ENCODE measurements at places on chromosomes 3 and 15.

- no peak for DNase-seq
These were observed 90.6 kb downstream of the LIPC start for GRCh38 chr15:58522391-58522790.

GRCh38 chr3:145943952-145944351 is 217.0 kb downstream of the PLOD2 start:
- no peak for DNase-seq

DNA sequence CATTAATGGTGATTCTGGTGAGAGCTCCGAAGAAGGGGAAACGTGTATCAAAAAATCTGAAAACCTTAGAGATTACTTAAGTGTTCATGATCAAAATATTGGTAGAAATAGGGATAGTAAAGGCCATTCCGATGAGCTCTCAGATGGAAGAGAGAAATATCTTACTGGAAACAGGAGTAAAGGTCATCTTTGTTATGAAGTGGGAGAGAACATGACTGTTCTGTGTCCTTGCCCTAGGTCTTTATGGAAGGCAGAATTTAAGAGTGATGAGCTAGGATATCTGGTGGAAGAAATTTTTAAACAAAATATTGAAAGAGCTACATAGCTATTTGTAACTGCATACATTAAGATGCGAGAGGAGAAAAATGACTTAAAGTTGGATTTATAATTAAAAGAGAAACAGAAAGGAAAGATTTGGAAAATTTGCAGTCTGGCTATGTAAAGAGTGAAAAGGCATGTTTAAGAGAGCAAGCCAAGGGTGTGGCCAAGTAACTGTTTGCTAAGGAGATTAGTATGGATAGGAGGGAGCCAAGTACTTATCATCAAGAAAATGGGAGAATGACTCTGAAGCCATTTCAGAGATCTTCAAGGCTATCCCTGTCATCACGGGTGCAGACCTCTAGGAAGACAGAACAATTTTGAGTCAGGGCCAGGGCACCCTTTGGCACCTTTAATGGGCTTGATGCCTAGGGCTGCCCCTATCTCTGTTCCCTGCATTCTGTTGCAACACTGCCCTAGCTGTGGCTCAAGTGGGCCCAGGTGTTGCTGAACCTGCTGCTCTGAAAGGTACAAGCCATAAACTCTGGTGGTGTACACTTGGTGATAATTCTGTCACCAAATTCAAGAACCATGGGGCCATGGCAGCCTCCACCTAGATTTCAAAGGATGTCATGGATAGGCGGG is 27.3 kb downstream of the SLMAP start:
- no peak for DNase-seq

DNA sequence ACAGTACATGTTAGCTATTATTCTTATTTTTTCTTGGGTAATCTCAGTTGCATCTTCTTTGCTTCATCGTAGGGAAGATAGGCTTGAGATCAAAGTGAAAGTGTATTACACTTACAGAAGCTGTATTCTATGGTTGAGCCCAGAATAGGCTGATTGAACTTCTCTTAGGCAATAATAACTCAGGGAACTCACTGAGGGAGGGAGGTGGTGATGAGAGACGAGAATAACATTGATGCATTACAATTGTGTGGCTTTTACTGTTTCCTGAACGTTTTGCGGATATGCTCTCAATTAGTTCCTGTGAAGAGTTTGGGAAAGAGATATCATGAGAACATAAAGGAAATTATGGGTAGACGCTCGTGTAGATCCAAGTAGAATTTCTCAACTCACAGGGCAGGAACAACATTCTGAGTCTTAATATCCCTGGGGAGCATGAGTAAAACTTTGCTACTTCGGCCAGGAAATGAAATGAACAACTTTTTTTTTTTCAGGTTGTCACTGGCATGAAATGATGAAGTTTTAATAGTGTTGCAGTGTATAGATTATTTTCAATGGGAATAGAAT is 302.2 kb downstream of the TUSC7 start:
- DNase-seq: no peak

GRCh38 chr3:43212914-43213611 is 73.3 kb upstream of the SNRK start:
- no peak for DNase-seq
